Left ventricle myocardium superior (tissue), 1 donor: ENCODE measurements at places on chromosomes 1 and 21. TPM values are rescaled to one million over a fixed set of nuclear protein-coding genes. Genes with fewer than 3 reads are reported as not detected.

GRCh38 chr1:14476170-14476955, 122.1 kb upstream of the KAZN start:
- DNase-seq: no peak

Gene PGLYRP4
- not detected for total RNA-seq

DNA sequence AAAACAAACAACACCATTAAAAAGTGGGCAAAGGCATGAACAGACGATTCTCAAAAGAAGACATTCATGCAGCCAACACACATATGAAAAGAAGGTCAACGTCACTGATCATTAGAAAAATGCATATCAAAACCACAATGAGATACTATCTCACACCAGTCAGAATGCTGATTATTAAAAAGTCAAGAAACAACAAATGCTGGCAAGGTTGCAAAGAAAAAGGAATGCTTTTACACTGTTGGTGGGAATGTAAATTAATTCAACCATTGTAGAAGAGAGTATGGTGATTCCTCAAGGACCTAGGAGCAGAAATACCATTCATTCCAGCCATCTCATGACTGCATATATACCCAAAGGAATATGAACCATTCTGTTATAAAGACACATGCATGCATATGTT, 419.6 kb downstream of the NEGR1 start:
- DNase-seq: no peak

DNA sequence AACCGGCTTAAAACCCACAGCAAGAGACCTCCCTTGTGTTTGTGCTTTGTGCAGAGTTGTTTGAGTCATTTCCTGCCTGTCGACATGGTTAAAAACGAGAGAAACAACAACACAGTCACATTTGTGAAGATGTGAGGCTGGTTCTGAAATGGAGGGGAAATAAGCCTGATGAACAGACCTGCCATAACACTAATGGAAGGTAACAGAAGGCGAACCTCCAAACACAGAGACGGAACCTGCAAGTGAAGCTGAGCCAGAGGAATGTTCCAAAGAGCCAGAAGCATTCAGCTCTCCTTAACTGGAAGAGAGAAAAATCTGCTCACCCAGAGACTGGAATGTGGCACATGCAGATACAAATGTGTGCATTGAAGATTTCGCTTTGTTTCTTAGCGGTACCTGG, 53.2 kb upstream of the RAVER2 start:
- no peak for DNase-seq

DNA sequence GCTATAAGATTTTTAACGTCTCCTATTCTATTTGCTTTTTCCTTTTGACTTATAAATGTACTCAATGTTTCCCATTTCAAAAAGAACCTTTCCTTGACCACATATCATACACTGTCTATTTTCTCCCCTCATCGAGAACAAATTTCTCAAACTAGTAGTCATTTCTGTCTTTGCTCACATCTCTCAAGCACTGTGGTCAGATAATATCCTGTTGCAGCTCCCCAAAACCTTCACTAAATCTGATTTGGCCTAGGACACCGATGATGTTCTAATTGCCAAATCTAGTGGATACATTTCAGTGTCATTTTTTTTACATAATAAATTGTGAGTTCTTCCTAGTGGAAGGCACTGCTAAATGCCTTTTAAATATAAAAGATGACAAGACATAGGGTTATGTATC, 19.4 kb downstream of the CXADR start:
- DNase-seq: no peak

DNA sequence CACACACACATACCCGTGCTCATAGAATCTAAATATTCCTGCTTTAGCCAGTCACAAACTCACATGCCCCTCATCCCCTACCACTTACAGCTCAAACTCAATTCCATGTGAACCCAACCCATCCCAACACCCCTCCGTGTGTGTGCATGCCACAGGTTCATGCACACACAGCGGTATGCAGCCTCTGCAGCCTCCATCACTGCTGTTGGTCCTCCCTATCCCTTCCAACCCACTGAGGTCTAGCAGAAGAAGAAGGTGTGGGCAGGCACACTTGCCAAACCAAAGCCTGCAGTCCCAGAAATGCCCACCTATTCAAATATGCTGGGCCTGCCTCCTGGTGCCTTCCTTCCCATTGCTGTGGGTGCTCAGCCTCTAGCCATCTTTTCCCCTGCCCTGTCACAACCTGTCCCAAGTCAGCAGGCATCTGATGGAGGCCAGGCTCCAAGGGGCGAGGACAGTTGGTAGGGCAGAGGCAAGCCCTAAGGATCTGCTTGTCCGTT, 26.2 kb downstream of the SLC2A1 start:
- DNase-seq: no peak

Gene FAM72D
- total RNA-seq: not detected

GRCh38 chr1:110106013-110106941, 6.0 kb upstream of the UBL4B start:
- peak; percentile 72 for DNase-seq

- no peak for DNase-seq
Observed at GRCh38 chr1:173508541-173508940, 31.4 kb downstream of the PRDX6 start.

GRCh38 chr1:13948888-13949391, 249.0 kb downstream of the PRDM2 start:
- peak; percentile 59 for DNase-seq

GRCh38 chr1:11538886-11539285, 59.9 kb downstream of the DISP3 start:
- no peak for DNase-seq

Gene TCP10L
- total RNA-seq: 2.9 TPM

DNA sequence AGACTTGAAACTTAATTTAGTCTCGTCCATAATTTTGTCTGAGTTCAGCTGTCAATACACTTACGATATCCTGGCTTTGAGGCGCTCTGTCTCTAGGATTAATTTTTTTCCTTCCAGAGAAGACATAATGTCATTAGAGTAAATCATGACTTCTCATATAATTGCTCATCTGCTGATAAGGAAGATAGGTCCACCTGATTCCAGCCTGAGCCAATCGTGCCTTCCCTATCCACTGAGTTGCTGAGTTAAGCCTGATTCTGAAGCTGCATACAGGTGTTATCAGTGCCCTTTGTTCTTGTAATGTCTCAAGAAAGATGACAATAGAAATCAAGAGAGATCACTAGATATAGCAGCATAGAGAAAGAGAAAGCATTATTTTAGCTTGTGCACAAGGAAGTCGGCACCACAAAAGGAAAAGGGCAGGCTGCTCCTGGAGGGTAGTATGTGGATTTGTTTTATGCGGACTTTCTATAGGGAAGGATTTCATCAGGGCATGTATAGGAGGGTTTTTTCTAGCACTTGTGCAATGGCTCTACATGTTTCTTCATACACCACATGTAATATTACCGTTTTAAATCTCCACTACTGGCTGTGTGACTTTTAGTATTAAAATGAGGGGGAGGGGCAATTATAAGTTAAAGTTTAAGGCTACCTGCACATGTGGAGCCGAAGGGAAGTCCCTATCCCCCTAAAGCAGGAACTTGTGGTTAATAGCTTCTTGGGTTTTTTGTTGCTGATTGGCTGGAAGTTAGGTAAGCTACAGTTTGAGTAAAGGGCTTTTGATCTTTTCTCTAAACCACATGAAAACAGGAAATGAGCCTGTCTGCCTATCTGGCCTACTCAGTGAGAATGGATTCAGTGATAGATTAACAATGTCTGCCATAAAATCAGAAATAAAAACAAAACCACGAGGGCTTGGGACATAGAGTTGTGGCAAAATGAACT, 133.4 kb downstream of the PLPPR5 start:
- DNase-seq: no peak

GRCh38 chr1:237386362-237387143, 344.6 kb downstream of the RYR2 start:
- DNase-seq: no peak

- DNase-seq: no peak
Observed at GRCh38 chr1:215777370-215777925, 210.3 kb downstream of the KCTD3 start.

DNA sequence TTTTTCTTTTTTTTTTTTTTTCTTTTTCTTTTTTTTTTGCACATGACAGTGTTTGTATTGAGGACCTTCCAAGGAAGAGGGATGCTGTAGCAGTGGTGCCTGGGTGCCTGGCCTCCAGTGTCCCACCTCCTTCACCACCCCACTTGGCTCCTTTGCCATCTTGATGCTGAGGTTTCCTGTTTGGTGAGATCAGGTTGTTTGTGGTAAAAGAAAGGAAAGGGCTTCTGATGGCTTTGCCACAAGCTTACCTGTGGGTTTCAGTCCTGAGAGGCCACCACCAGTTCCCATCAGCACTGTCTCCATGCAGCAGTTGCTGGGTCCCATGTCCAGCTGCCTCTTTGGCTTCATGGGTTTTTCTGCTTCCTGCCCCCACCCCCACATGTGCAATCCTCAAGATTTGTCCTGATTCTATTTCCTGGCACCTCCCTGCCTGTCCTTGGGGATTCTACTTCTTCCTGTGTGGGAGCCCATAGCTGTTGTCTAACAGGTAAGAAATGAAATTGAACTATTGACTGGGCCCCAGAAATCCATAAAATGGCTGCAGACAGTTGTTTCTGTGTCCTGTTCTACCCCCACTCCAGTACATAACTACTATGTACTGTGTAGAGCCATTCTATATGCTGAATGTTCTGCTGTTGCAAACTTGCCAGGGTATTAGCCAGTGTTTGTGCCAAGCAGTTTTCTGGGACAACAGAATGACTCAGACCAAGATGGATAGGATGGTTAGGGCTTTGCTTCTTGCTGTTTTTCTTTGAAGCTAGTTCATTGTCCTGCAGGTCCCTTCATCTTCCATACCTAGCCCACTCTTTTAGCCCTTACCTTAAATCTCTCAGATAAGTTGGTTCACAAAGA, 4.2 kb upstream of the CCDC28B start:
- no peak for DNase-seq

Gene NUAK2
- total RNA-seq: 1.5 TPM

DNA sequence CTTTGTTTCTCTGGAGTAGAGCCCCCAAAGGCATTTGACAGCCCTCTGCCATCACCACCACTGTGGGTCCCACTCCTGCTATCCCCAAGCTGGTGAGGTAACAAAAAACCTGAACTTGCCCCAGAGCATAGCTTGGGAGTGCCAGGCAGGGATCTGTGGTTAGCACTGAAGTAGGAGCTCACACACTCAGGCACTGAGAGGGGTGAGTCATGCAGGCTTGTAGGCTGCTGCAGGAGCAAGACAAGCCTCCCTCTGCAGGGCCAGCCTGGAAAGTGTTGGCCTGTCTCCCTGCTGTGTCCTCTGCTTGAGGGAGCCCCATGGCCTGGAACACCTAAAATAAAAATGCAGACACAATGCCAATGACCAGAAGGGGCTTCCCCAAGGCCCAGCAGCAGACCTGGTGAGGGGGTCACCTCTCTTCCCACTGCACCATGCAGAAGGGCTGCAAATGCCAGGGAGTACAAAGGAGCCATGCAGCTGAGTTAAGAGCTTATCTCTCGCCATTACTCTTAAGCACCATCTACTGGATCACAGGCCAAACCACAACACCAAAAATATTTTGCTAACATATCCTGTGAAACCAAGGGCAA, 108.9 kb upstream of the POGK start:
- no peak for DNase-seq
